ENCODE measurements at places on chromosomes 16 and 17. TPM values are rescaled to one million over a fixed set of nuclear protein-coding genes. Genes with fewer than 3 reads are reported as not detected.

TP53TG3F gene
- polyA plus RNA-seq = not detected

DNA sequence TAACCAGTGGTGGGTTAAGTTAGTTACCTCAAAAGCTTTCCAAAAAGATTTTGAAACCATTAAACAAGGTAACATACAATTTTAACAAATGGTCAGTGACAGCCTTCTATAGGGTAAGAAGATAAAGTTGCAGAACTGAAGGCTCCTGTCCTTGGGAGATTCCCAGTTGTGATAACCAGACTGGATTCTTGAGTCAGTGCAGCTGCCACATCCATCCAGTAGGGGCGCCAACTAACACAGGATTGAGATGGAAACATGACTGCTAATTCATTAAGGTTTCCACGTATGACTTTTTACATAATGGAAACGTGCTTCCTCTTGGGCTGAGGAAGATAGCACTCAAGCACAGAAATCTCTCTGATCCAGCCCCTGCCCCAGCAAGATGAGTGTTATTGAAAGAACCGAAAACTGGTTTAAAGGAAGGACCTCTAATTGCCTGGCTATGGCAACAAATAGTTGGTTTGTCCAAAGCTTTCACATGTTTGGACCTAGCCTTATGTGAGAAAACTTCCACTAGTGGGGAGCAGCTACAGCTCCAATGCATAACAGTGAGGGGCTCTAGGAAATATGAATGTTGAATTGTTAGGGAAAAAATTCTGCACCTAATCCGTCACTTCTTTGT lies 269.8 kb upstream of the MYOCD start:
- no peaks in the 10 kb centered on the region for H3K27me3 ChIP-seq
- peaks cover 5% of the 10 kb centered on the region for H3K36me3 ChIP-seq
- no peaks in the 10 kb centered on the region for H3K4me1 ChIP-seq
- no peak overlapping the region for H3K4me3 ChIP-seq
- no peak overlapping the region for H3K27ac ChIP-seq

DNA sequence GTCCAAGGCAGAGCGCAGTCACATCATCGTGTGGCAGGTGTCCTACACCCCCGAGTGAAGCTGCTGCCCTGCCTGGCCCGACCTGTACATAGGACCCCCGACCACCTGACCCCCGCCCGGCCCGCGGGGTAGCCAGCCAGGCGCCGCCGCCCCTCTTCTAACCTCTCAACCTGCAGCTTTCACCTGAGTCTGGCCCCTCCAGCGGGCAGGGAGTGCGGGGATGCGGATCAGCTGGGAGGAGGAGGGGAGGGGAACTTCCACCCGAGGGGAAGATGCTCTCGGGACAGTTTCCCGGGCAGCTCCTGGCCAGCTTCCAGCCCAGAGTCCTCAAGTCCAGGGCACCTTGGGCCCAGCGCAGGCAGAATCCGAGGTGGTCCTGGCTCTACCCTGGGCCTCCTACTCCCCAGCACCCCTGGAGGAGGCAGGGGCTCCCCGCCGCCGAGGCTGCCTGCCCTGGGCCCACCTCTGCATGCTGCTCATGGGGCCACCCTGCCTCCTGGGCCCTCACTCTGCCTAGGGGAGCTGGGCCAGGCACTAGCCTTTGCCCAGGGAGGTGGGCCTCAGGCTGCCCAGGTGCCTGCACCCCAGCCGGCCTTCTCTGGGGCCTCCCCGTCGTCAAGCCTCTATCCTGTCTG lies 2.5 kb downstream of the NME3 start:
- peaks cover 10% of the 10 kb centered on the region for H3K27me3 ChIP-seq
- H3K27ac ChIP-seq = no peak overlapping the region
- H3K36me3 ChIP-seq = no peaks in the 10 kb centered on the region
- H3K4me3 ChIP-seq = no peak overlapping the region
- no peak for DNase-seq
- H3K4me1 ChIP-seq = peaks cover 14% of the 10 kb centered on the region

- DNase-seq = no peak
- H3K27ac ChIP-seq = no peak overlapping the region
- no peaks in the 10 kb centered on the region for H3K4me1 ChIP-seq
- peaks cover 9% of the 10 kb centered on the region for H3K27me3 ChIP-seq
These were observed 13.7 kb upstream of the OSGIN1 start for GRCh38 chr16:83939266-83939855.

GRCh38 chr16:1453316-1453715 lies 9.0 kb upstream of the CCDC154 start:
- no peaks in the 10 kb centered on the region for H3K36me3 ChIP-seq
- H3K4me1 ChIP-seq = peaks cover 18% of the 10 kb centered on the region
- H3K27me3 ChIP-seq = no peaks in the 10 kb centered on the region
- H3K4me3 ChIP-seq = peak overlapping the region; percentile 58

CDH15 gene
- polyA plus RNA-seq = not detected

- peaks cover 11% of the 10 kb centered on the region for H3K27me3 ChIP-seq
- no peak overlapping the region for H3K4me3 ChIP-seq
- no peak for DNase-seq
- no peaks in the 10 kb centered on the region for H3K36me3 ChIP-seq
These were observed 14.2 kb downstream of the GAS7 start for GRCh38 chr17:10183931-10184930.

G6PC1 gene
- polyA plus RNA-seq = not detected

GRCh38 chr16:23491490-23492391 lies 18.6 kb downstream of the GGA2 start:
- H3K27ac ChIP-seq = no peak overlapping the region
- no peaks in the 10 kb centered on the region for H3K4me1 ChIP-seq
- peaks cover 2% of the 10 kb centered on the region for H3K27me3 ChIP-seq
- H3K36me3 ChIP-seq = peaks cover 22% of the 10 kb centered on the region

KRT39 gene
- not detected for polyA plus RNA-seq

- H3K36me3 ChIP-seq = no peaks in the 10 kb centered on the region
- DNase-seq = no peak
- no peaks in the 10 kb centered on the region for H3K4me1 ChIP-seq
- peaks cover 2% of the 10 kb centered on the region for H3K27me3 ChIP-seq
These were observed 44.1 kb downstream of the MARCHF10 start for GRCh38 chr17:62763891-62764600.

DNA sequence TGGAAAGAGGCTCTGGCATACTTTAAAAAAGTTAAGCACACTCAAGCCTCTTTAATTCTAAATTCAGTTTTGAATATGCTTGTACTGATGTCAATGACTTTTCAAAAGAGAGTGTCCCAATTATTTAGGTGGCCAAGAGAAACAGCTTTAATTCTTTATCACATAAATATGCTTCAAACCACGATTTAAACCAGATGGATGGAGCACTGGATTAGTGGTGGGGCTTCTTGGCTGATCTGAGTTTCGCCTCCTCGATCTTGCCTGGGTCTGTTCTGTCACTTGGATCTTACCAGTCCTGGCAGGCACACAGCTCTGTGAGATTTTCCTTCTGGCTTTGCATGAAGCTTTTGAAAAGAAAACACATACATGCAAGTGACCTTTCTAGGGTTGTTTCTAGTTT lies 467.8 kb downstream of the MAF start:
- no peak overlapping the region for H3K4me3 ChIP-seq
- no peaks in the 10 kb centered on the region for H3K4me1 ChIP-seq
- no peaks in the 10 kb centered on the region for H3K27me3 ChIP-seq
- H3K36me3 ChIP-seq = no peaks in the 10 kb centered on the region
- DNase-seq = no peak

DNA sequence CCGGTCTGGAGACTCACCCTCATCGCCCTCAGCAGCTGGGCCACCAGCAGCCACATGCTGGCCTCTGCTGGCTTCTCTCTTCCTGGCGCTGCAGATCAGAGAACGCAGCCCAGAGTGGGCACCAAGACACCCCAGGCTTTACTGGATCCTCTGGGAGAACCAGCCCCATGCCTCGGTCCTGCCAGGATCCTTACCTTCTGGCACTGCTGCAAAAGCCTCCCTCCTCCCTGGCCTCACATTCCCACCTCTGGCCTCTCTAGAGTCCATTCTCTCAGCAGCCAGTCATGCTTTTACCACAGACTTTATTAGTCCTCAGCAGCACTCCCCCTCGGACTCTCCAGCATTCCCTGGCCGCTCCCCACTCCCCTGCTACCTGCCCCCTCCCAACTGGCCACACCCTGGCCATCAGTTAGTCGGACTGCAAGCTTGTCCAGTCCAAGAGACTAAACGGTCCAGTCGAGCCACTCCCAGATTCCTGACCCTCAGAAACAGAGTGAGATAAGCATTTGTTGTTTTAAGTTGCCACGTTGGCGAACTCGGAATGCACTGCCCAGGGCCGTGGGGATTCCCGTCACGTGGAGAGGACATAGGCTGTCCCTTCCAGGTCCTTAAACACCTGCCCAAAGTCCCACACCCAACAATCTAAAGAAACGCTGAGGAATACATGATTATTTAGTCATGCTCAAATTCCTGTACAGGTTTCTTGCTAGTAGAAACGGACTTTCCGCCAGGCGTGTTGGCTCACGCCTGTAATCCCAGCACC lies 5.9 kb upstream of the SPG7 start:
- peaks cover 11% of the 10 kb centered on the region for H3K27me3 ChIP-seq
- peaks cover 26% of the 10 kb centered on the region for H3K4me1 ChIP-seq
- DNase-seq = no peak
- no peaks in the 10 kb centered on the region for H3K36me3 ChIP-seq
- no peak overlapping the region for H3K4me3 ChIP-seq

DNA sequence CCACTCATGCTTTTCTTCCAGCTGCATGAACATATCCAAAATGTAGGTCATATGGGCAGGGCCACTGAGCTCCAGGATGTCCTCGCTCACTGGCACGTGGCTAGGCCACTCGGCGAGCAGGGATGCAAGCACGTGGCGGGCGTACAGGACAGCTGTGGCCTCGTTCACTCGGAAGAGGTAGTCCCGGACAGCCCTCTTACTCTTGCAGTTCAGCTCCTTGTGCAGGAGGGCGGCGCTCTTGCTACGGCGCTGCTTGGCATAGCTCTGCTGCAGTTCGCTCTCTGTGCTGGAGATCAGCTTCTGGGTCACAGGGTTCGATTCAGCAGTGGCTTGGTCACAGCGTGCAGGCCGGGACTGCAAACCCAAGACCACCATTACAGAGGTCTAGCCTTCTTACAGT lies 53.1 kb upstream of the ATP2A3 start:
- no peaks in the 10 kb centered on the region for H3K27me3 ChIP-seq
- peaks cover 84% of the 10 kb centered on the region for H3K36me3 ChIP-seq
- no peak overlapping the region for H3K4me3 ChIP-seq
- no peak for DNase-seq
- H3K4me1 ChIP-seq = no peaks in the 10 kb centered on the region

CAPNS2 gene
- not detected for polyA plus RNA-seq

DNA sequence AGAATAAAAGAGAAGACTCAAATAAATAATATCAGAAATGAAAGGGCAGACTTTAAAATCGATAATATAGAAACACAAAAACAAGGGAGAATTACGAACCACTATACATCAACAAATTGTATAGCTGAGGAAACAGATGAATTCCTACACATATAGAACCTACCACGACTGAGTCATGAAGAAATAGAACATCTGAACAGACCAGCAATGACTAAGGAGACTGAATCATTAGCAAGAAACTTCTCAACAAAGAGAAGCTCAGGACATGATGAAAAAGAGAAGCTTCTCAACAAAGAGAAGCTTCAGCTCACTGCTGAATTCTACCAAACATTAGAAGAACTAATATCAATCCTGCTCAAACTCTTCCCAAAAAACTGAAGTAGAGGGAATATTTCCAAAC lies 255.9 kb downstream of the CEP112 start:
- H3K27ac ChIP-seq = no peak overlapping the region
- H3K36me3 ChIP-seq = no peaks in the 10 kb centered on the region
- H3K27me3 ChIP-seq = peaks cover 4% of the 10 kb centered on the region

DNA sequence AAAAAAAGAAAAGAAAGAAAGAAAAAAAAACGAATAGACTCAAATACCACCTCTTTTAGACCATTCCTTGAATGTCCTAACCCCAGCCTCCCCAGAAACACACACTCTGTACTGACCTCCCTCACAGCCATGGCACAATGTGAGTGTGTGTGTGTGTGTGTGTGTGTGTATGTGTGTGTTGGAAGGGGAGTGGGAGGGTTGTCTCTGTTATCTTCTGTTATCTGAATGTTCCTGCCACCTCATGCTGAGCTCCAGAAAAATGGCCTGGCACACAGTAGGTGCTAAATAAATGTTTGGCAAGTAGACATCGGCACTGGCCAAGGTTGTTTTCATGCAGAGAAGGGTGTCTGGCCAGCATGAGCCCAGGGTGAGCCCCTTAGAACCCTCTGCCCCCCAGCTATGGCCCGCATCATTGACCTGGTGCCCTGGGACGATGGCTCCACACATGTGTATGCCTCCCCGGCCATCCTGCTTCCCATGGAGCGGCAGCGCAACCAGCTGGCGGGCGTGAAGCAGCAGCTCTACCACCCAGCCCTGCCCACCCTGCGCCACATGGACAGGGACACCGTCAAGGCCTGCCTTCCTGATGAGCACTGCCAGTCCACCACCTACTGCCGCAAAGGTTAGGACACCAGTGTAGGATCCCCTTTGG lies 6.6 kb upstream of the CNGB1 start:
- H3K4me1 ChIP-seq = no peaks in the 10 kb centered on the region
- H3K4me3 ChIP-seq = no peak overlapping the region
- peaks cover 3% of the 10 kb centered on the region for H3K27me3 ChIP-seq

DNA sequence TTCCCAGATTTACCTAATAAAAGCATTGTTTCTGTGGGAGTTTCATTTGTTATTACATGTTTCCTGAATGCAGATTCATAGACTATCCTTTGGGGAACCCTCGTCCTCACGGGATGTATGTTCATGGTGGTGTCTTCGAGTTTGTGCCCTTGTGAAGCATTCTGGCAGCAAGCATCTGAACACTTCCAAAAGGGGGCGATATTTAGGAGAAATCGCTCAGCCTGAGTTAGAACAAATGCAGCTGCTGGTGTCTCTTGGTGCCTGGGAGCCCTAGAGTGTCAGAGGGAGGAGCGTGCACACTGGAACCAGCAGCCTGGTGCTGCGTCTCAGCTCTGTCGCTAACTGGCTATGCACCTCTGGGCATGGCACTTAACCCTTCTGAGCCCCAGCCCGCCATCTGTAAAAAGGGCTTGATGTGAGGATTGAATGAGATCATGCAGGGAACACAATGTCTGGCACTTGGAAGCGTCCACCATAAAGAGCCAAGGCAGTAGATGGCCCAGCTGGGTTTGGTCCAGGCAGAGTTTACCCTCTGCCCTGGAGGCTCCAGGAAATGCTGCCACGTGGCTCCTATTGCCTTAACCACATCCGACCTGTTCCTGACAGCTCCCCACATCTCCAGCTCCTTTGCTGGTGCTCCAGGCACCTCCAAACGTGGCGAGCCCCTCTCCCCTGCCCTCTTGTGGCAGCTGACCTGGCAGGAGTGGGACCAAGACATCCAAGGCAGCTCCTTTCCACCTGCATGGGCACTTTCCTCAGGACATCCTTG lies 25.0 kb upstream of the C16orf78 start:
- no peaks in the 10 kb centered on the region for H3K4me1 ChIP-seq
- H3K27ac ChIP-seq = no peak overlapping the region
- H3K27me3 ChIP-seq = peaks cover 6% of the 10 kb centered on the region
- DNase-seq = no peak
- no peaks in the 10 kb centered on the region for H3K36me3 ChIP-seq
